ENCODE measurements at places on chromosomes 12 and 14.

DNA sequence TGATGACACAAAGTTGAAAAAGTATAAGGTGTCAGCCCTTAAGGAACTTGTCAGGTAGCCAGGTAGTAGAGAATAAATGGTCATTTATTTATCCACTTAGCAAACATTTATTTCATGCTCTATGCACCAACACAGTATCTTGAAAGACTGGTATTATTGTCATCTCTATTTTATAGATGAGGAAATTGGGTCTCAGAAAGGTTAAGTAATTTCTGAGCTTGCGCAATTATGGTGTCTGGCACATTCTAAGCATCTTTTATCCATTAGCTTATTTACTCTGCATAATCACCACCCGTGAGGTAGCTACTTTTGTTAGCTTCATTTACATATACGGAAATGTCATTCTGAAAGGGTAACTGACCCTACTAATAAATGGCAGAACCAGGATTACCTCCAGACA is 2.5 kb upstream of the UTP20 start:
- DNase-seq: no peak

DNA sequence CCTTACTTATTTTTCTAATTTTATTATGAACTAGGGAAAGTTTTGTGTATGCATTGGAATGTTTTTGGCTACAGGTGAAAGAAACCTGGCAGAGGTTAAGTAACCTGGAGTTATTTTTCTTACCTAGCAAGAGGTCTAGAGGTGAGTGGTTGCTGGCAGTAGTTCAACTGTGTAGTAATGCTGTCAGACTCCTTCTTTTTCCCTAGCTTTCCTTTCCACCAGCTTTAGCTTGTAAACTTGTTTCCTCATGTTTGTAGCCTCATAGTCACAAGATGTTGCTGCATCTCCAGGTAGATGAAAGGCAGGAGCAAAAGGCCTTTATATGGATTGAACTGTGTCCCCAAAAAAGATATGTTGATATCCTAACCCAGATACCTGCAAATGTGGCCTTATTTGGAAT is 105.1 kb upstream of the AMIGO2 start:
- no peak for DNase-seq

DNA sequence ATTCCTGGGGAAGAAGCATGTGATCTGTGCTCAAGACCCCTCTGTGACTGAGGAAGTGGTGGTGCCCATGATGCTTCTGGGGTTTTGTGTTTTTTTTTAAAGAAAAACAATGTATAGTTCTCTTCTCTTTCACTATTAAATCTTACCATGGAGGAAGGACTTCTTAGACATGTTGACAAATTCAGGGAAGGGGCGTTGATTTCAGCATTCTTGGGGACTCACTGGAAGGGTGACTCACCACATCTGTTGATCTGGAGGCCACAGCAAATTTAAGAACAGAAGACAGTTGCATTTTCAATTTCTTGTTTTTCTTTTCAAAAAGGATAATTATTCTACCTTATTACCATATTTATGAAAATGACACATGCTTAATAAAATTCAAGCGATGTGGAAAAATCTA is 152.9 kb upstream of the RTL1 start:
- no peak for DNase-seq

DNA sequence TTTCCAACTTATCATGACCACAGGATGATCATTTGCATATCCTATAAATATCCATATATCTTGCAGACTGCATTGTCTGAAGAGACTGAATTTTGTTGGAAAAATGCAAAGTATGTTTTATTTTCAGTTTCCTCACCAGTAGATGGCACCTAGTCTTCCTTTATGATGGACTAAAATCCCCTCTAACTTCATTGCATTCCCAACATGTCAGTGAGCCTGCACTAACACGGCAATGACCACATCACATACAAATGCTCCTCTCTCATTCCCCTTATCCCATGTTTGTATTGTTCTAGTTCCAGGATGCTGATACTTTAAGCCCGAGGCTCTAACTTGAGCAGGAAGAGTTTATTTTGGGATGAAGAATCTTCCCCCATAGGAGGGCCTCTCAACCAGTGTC is 24.7 kb upstream of the MYBPC1 start:
- DNase-seq: no peak
